ENCODE measurements at places on chromosomes 16 and 17.

GRCh38 chr16:89248196-89248982 is 30.9 kb downstream of the ZNF778 start:
- no peak for DNase-seq

DNA sequence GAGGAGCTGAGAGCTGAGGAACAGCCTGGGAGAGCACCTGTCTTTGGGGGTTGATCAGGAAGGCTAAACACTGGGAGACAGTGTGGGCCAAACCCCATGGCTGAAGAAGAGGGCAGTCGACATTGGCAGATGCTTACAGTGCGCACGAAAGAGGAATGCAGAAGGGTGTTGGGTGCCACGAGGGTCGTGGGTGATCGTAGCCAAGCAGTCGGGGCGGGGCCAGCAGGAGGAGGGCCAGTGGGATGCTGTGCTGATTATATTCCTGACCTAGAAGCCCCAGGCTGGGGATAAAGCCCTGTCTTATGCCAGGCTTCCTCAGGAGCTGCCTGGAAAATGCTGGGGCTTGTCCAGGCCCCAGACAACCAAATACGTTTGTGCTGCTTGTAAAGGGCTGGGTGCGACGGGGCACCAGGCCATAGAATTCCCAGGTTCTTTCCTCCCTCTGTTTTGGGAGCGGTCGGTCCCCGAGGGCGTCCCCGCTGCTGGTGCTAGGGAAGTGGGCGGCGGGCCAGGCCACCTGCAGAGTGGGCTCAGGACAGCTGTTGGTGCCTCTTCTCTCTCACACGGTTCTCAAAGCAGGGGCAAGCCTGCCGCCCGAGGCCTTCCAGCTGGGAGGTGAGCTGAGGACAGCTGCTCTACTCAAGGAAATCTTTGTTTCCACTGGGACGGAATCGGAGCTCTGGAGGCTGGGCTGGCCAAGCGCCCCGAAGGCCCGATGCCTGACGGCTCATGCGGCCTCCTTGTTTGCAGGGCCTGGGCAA is 10.0 kb downstream of the C1QTNF1 start:
- no peak for DNase-seq

DNA sequence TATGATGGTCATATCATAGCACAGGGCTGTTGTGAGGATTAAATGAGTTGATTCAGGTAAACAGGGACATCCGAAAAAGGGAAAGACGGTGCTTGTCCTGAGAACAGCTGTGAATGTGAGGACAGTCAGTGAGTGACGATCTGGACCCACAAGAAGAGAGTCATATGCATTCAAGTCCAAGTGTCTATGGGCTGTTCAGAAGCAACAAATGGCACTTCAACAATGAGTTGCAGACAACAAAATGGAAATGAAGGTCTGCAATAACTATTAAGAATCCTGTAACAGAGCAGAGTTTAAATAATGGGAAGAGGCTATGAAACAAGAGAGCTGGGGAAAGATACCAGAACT is 100.3 kb downstream of the ADCY9 start:
- DNase-seq: no peak

- DNase-seq: no peak
Measured at GRCh38 chr16:86968866-86969265, 348.3 kb downstream of the C16orf95 start.

GRCh38 chr16:62034231-62035114 is 1.8 kb downstream of the CDH8 start:
- DNase-seq: no peak

GRCh38 chr16:82533189-82533588 is 93.6 kb upstream of the CDH13 start:
- no peak for DNase-seq

DNA sequence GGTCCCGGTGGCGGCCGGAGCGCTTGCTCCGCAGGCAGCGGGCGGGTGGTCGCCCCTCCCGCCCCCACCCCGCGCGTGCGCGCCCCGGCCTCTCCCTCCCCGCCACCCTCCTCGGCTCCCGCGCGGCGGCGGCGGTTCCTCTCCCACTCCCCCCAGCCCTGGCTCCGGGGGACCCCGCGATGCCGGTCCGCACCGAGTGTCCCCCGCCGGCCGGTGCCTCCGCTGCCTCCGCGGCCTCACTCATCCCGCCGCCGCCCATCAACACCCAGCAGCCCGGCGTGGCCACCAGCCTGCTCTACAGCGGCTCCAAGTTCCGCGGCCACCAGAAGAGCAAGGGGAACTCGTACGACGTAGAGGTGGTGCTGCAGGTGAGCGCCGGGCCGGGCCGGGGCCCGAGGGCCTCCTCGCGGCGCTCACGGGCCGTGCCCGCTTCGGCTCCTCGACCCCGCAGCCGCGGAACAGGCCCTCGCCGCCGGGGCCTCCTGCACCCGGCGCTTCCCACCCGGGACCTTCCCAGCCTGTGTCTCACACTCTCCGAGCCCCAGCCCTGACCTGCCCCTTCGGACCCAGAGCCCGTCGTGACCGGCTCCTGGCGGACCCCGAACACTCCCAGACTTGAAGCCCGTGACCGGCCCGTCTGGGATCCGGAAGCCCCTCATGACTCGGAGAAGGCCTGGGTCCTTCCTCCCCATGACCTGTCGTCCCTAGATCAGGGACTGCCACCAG is 490 bp downstream of the GID4 start:
- DNase-seq: no peak

DNA sequence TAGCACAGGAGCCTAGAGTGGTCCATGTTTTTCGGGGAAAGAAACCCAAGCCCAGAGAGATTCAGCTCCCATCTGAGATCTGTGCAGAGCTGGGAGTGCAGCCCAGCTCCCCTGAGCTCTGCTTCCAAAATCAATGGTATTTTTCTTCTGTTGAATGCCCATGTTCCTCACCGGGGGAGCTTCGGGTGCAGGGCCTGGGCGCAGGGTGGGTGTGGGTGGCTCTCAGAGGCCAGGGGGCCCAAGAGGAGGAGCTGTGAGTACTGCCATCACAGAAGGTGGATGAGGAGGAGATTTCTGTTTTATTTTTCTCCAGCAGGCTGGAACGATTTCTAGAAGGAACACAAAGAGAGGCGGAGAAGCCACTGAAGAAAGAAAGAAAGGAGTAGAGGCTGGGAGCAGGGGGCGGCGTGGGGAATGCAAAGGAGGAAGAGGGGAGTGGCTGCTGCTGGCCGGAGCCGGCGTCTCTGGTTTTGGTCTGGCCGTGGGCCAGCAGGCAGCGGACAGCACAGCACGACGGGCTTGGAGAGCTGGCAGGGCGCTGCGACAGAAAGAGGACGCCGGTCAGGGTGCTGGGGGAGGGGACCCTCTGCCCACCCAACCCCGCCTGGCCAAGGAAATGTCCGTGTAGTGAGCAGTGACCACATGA is 76.2 kb upstream of the KSR1 start:
- DNase-seq: no peak

DNA sequence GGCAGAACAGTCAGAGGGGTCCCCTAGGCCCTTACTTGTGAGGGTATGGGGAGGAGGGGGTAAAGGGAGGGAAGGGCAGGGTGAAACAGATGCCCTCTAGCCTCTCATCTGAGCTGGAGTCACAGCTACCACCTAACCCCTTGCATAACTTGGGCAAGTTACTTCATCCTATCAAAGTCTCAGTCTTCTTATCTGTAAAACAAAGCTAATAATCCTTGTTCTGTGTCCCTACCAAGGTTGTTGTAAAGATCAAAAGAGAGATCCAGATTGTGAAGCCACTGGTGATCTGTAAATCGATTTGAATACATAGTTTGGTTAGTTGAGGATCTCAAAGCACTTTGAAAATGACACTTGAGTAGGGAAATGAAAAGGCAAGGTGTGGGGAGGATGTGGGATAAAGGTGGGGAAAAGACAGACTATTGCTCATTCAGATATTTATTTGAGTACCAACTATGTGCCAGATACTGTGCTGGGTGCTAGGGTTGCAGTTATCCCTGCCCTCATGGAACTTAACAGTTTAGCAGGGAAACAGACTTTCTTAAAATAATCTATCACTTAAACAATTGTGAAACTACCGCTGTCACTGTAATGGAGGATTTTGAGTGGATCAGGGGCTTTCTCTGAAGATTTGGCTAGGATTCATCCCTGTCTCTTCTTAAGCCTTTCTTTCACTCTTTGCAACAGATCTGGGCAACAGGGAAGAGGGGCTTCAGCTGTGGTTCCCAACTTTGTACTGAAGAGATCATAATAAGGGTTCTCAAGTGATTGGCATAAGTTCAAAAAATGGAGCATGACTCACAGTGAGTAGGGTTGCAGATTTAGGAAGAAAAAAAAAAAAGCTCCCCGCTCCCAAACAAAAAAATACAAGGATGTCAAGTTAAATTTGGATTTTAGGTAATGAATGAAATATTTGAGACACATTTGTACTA is 3.0 kb downstream of the HEATR9 start:
- no peak for DNase-seq

DNA sequence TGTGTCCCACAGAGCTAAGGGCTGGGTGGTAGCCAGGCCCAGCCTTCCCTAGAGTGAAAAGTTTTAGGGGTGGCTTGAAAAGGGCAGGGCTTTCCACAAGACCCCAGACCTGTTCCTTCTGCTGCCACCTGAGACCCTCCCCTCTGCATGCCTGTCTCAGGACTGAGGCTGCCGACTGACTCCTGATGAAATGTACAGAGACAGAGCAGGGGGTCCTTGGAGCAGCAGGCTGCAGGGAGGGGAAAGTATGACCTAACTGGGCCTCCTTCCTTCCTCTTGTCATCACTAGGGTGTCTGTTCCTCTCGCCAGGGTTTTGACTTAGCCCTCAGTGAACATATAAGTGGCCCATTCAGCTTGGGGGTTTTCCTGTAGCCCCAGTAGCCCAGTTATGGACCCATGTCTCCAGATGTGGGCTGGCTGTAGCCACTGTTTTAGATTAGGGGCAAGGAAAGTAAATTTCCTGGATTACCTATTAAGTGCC is 14.9 kb upstream of the NFATC3 start:
- DNase-seq: no peak

GRCh38 chr17:1083451-1084187 is 86.7 kb downstream of the TIMM22 start:
- DNase-seq: no peak

GRCh38 chr16:15055141-15056053 is 477 bp downstream of the NTAN1 start:
- no peak for DNase-seq

DNA sequence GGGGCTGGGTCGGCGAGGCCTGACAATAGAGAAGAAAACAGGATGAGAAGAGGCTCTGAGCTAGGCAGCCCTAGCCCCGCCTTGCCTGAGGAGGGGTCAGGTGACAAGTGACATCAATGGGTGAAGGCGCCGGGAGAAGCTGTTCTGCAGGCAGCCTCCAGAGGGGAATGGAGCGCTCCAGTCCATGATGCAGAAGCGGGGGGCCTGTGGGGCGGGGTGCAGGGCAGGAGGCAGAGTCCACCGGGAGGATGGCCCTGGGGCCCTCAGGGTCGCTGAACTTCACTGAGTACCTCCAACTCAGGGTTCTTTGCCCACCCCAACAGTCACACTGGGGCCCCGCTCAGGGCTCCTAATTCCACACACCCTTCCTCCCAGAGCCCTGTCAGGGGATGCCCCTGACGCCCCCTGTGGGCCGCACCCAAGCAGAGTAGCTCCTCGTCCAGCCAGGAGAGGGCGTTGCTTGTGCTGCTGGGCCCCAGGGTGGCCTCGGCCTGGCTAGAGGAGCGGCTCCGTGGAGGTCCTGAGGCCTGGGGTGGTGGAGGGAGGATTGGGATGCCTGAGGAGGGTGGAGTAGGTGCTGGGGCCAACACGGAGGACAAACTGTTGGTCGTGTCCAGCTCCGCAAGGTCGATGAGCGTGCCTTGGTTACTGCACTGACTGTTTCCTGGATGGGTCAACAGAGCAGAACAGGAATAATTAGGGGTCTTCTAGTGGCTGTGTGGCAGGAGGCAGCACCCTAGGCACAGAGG is 20.8 kb downstream of the GGA3 start:
- no peak for DNase-seq

- DNase-seq: no peak
Measured at GRCh38 chr16:73054813-73055482, 7.0 kb upstream of the ZFHX3 start.

All from stimulated activated CD8-positive, alpha-beta memory T cell treated with anti-CD3 and anti-CD28 coated beads, Interleukin-7, amount 100 ng/mL, for 1 hour (primary cell).